ENCODE measurements at places on chromosomes 4 and X.

- DNase-seq = no peak
These were observed 30.0 kb downstream of the TLR2 start for GRCh38 chr4:153713866-153714646.

GRCh38 chr4:30073011-30073710 is 647.0 kb upstream of the PCDH7 start:
- DNase-seq = no peak

- no peak for DNase-seq
These were observed 58.2 kb upstream of the CASK start for GRCh38 chrX:41981481-41982013.

- DNase-seq = no peak
These were observed 194.6 kb upstream of the STK26 start for GRCh38 chrX:131828482-131828881.

- DNase-seq = no peak
These were observed 296.9 kb downstream of the INPP4B start for GRCh38 chr4:142549248-142549647.

DNA sequence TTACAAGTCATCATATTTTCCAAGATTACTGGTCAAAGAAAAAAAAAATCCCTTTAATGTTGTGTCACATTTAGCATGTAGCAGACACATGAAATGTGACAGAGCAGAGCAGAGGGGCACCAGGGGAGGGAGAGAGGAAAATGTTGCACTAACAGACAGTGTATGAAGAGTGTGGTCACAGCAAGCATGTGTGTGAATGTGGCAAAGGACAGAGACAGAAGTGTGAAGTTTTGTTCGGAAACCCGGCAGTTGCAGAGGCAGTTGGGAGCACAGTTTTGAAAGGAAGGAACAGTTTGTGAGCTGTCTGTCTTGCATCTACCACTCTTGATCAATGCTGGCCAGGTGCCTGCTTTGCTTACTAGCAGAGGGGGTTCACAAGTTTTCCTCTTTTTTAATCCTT is 83.9 kb upstream of the MAP3K15 start:
- no peak for DNase-seq

- no peak for DNase-seq
These were observed 13.4 kb upstream of the RP2 start for GRCh38 chrX:46823481-46823880.

DNA sequence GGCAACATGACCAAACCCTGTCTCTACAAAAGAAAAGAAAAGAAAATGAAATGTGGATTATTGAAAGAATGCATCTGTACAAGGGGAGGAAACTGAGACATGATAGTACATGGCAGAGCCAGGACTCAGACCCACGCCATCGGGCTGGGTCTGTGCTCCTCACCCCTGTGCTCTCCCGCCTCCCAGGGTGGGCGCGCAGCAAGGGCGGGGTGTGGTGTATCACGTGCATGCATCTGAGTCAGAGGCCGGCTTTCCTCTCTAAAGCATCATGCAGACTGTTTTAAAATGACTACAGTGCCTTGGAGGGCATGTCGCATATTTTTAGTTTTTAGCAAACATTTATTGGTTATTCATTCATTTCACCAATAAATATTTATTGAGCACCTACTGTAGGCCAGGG is 47.8 kb downstream of the HTT-AS start:
- DNase-seq = no peak

DNA sequence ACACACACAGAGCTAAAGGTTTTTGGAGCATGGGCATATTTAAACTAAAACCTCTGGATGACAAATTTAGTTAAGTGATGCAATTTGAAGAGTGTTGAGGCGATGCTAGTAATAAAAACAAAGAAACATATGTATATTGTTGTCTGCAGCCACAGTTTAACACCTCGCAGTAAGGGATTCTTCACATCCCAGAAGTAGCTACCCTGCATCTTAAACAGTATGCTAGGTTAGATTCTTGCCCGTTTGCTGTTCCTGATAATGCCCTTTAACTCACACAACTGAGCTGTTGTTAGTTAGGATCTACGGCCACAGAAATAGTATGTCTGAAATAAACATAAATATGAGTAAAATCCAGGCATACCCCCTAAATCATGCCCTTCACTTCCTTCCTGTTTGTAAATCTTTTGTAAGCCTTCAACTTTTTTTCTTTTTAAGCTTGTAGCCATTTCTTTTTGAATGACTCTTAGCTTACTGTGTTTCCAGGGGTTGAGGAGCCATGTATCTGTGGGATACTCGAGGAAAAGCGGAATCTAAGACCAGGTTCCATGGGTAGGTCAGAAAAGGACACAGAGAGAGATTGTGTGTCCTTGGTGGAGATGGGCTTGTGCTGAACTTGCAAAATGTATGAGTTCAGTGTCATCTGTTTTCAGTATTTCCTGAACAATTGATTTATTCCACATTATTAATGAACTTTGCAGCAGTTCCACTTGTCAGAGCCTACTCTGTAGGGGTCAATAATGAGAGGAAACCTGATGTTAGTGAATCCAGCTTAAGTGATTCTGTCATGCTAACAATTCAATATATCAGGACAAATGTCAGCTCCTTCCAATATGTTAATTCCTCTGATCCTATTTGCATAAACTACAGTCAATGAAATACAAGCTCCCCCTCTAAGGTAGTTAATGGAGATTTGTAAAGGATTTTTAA is 349.6 kb downstream of the GPAT3 start:
- no peak for DNase-seq

- DNase-seq = no peak
These were observed 7.4 kb downstream of the COL25A1 start for GRCh38 chr4:109295081-109295480.

DNA sequence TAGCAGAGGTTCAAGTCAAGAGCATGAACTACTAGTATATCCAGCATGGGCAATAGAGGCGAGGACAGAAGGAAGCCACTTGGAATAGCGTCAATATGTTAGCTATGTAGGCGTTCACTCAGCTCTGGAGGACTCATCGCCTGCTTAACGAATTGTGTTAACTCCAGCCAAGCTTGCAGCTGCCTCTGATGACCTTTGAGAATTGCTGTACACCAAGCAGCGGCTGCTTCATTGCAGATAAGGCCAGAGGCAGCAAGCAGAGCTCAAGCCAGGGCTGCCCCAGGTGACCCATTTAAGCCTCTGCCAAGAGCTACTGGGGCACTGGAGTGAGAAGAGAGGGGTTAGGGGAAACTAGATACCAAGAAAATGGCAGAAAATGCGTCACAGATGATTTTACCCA is 160.2 kb upstream of the IGFBP7 start:
- DNase-seq = no peak

DNA sequence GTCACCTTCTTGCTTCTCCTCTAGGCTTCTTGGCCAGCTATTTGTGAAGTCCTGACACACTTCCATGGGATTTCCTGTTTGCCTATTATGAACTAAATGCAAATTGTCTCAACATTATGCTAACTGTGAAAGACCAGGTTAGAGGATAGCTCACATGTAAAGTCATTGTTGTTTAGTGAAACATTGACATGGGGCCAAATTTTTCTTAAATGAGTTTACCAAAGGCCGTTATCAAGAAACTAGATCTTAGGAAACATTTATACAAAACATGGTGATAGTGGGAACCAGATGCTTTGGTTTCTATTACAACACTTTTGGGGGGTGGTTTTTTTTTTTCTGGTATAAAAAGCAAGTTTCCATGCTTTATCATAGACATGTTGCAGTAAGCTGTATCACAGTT is 466.8 kb upstream of the FAM241A start:
- DNase-seq = no peak

DNA sequence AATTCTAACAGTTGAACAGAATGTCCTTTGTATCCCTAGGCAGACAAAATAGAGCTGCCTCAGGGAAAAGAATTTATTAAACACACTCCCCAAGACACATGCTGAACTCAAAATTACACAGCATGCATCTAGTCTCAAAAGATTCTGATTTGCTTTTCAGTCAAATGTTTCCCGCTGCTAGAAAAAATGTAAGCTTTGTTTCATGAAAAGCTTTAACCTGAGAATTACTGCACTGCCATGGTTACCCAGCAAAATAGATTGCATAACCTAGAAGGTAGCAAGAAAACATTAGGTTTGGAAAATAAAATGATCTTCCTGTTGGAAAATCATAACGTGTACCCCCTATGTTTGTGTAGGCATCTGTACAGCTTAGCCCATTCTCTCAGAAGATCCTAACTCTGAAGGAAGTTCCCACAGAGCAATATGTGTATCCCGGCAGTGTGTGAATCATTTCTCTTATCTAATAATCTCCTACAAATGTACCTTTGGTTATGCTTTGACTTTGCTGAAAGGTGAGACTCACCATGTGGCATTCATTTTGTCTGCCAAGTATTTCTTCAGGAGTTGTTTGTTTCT is 646.9 kb downstream of the STPG2 start:
- no peak for DNase-seq

GRCh38 chrX:11757719-11758399 is at the start of gene MSL3:
MSL3 (plus strand) TSS chrX:11758237; CDS start chrX:11758264, 27 bp downstream.
- DNase-seq = no peak

Data from stimulated activated CD4-positive, alpha-beta T cell treated with anti-CD3 and anti-CD28 coated beads, Interleukin-12 subunit alpha, Interleukin-12 subunit beta, amount 100 ng/mL, for 48 hours (primary cell).